Endodermal cell (in vitro differentiated cells): ENCODE measurements at places on chromosomes 3 and 15. TPM values are rescaled to one million over a fixed set of nuclear protein-coding genes. Genes with fewer than 3 reads are reported as not detected.
A peak's percentile ranks its signal among the peaks of the same experiment; 100 is the strongest.

GRCh38 chr15:48851956-48852355, 26.0 kb upstream of the EID1 start:
- no peak for DNase-seq

GRCh38 chr15:92907896-92908712, 8.0 kb downstream of the CHD2 start:
- no peak for DNase-seq

DNA sequence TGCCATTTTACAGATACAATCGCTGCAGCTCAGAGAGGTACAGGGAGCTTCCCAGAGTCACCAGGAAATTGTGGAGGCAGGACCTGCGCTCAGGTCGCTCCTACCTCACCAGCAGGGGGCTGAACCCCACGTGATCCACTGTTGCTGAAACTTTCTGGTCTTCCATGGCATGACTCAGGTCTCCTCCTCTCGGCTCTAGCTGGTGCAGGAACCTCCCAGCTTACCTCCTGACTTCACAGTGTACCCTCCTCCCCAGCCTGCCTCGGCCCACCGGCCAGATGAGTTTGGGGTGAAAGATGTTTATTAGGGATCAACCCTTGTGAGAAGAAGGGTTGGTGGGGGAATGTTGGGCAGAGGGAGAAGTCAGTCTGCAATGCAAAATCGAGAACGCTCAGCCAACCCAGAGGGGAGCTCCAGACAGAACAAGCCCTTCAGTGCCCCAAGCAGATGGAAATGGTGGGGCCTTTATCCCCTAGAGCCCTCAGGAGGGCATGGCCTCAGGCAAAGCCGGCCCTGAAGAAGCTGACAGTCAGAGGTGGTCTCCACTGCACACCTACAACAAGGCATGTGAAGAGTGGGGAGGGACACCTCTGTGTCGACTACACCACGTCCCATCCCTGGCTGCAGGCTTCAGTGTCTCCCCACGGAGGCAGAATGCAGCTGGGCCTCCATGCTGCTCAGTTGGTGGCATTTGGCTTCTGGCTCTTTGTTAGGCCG, 118.6 kb upstream of the PRR20G start:
- peak; percentile 78 for DNase-seq

DNA sequence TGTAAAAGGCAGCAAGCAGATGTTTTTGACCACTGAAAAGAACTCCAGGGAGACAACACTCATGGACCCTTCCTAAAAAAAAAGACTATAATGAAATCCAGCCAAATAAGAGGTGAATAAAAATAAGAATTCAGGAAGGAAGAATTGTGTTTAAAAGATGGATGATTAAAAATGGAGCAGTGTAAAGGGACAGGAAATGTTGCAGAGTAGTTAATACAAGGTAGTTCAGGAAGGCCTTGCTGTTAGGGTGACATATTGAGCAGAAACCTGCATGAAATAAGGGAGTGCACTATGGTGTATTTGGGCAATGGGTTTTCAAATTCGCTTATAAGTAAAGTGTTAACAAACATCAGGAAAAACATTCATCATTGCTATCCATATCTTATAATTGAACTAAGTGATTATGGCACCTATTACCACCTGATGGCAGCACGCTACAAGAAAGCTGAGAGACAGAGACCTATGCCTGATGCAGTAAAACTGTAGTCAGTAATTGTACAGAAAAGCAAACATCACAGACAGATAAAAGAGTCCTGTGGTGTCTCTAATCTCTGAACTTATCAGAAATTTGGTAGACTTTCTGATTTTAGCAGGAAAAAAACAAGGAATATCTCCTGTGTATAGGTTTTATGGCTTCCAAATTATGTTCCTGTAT, 5.8 kb upstream of the DBR1 start:
- no peak for DNase-seq

DNA sequence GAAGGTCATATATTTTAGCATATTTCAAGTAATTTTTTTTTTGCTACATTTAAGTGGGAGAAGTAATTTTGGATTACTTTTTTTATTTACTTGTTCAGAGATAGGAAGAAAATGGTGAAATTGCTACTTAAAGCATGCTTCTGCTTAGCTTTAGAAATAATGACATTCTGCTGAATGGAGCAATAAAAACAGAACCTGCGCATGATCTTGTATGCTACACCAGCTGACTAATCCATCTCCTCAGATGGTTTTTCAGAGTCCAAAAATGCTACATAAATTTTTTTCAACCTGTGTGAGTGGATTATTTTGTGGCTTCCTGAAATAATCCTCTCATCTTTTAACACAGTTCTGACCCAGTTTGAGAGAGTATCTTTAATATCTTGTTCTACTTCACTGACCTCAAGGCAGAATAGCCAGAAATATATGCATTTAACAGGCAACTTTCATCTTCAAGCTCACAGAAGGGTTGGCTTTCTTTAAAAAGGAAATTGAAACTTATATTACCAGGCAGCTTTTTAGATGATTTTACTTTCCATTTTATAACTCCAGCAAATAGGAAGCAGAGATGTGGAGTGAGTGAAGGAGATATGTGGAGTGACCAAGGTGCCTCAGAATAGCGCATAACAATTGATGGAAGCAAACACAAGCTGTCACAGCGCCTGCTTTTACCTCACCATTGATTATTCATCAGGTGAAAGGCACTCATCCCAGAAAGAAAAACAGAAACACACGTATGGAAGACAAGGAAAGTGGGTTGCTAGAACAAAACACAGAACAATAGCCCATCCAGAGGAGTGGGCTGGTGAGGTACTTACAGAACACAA, 136.6 kb downstream of the TGFBR2 start:
- DNase-seq: no peak

DNA sequence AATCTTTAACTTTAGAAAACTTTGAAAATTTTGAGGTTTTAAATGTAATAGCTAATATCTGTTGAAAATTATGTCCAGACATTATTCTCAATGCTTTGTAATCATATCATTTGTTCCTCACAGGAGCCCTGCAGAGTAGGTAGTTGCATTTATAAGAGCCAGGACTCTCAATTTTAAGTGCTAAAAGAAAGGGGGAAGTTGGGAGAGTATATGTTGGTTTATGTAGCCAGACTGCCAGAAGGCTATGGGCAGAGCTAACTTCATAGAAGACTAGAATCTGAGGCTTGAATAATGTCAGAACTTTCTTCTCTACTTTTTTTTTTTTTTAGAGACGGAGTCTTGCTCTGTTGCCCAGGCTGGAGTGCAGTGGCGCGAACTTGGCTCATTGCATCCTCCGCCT, 9.1 kb downstream of the VPS8 start:
- DNase-seq: no peak

DNA sequence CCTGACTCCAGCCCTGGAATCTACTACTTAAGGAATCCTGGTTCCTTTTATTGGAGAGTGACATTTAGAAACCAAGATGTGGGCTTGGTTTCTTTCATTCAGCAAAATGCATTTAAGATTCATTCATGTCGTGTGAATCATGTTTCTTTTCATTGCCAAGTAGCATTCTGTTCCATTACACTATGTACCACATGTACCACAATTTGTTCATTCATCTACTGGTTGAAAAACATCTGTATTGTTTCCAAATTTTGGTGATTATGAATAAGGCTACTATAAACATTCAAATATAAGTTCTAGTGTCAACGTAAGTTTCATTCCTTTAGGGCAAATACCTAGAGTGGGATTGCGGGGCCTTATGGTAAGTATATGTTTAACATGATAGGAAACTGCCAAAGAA, 264.2 kb downstream of the VPS13C start:
- no peak for DNase-seq

The TEX55 gene
- not detected in 2 replicates for total RNA-seq

The CADM2 gene
- total RNA-seq: 20.4 and 24.1 TPM in 2 replicates

The CSTA gene
- total RNA-seq: not detected in 2 replicates

The MAP1A gene
- total RNA-seq: 1.1 and 1.4 TPM in 2 replicates
